ENCODE measurements at places on chromosomes 1 and 21.

DNA sequence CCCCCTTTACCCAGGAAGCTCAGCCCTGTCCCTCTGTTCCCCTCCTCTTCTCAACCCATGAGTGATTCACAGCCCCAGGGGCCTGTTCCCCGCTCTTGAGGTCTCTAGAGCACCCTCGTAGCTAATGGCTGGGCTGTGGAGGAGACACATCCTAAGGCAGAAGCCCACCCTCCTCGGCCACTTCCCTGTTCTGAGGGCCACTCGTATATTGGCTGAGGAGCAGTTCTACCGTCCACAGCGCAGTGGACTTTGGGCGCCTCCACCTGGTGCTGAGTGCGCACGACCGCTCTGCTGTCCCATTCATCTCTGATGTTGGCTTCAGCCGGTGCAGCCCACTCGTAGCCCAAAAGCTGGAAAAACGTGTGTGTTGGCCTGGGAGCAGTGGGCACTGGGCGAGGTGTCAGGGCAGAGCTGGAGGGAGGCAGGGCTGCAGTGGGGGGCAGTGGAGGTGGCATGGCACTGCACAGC is 24.5 kb upstream of the PKP1 start:
- no peak for DNase-seq

DNA sequence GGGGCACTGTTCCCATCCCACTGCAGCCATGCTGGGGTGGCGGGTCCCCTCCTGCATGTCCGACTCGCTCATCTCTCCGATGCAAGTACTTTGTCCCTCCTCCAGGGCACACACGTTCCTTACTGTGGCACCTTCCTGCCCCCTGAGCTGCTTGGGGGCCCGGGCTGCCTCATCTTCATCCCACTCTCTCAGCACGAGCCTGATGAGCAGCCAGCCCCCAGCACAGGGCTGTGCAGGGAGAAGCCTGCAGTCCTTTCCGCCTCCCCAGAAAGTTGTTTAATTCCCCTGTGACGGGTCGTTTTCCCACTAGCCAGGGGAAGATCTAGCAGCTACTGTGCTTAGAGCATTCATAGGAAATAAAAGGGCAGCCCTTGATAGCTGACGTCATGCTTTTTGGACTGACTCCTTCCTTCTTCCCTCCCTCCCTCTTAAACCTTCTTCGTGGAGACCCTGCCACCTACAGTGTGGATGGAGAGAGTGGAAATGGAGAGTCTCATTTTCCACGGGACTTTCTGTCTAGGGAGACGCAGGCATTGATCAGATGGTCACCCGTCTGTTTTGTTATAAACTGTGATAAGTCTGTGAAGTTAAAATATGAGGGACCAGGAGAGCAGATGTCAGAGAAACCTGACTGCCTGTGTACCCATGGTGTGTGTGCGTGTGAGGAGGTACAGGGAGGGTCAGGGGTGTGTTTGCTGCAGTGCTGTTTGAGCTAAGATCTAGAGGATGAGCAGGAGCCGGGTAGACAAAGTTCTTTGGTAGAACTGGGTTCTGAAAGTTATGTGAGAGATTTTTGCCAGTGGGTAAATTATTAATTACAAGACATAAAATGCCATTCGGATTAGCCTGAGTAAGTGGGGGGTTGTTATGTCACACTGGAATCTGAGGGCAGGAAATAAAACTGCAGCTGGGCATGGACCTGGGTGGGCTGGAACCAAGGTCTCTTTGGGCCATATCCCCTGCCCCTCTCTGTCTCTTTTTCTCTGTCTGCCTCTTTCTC is 34.3 kb downstream of the GPR137B start:
- no peak for DNase-seq

GRCh38 chr1:236576004-236576403 is 28.3 kb downstream of the HEATR1 start:
- DNase-seq, result no peak

DNA sequence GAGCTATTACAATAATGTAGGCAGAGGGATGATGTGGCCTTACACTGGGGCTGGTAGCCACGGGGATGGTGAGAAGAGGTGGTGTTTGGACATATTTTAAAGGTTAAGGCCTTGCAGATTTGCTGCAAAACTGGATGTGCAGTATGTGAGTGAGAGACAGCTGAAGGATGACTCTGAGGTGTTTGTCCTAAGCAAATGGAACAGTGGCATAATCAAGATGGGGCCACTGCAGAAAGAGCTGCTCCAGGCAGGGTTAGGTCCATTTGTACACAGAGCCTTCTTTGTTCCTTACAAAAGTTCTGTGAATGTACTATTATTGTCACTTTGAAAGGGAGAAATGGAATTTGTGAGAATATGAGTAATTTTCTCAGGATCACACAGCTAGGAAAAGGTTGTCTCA is 220.4 kb upstream of the ZP4 start:
- DNase-seq, result no peak

DNA sequence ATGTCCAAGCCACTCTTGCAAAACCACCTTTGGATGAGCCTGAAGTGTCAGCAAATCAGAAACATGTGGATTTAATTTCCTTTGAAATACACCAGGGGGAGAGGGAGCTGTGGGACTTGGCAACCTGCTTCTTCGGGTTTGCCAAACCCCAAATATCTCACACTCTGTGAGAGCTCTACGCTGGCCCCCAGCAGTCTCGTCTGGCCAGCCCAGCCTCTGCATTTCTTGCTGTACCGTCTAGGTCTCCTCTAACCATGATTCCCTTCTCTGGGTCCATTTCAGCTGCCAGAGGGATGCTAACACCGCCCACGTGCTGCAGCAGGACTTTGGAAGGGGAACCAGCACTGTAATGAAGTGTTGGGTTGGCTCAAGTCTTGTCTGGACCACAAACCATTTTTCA is 114.6 kb downstream of the MRPS6 start:
- no peak for DNase-seq

- no peak for DNase-seq
Measured at GRCh38 chr1:204336421-204337035, 23.2 kb downstream of the PLEKHA6 start.
